Activated CD4-positive, alpha-beta T cell treated with anti-CD3 and anti-CD28 coated beads, Interleukin-2, amount 50 U/mL, for 4 hours (primary cell): ENCODE measurements at places on chromosomes 3 and 15.

- DNase-seq, result no peak
These were observed 68.5 kb downstream of the SLC7A14 start for GRCh38 chr3:170517242-170517945.

DNA sequence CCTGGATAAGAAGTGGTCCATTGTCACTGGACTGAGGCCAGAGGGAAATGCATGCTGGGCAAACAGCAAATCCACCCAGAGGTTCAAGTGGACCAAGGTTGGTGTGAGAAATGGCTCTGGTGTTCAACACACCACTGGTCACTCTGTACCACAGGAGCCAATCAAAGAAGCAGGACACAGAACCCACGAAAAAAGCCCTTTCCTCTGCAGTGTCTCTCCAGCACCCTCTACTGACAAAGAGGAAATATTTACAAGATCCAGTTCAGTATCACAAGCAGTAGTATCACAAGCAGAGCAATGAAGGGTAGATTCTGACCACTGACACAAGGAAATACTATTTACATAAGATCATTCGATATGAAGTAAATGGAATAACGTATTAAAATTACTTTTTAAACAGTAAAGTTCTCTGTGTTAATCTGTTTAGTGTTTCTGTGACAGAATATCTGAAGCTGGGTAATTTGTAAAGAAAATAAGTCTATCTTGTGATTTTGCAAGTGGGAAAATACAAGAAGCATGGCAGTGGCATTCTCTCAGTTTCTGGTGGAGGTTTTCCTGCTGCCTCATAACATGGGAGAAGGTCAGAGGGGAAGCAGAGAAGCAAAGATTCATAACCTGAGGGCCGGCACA, 390.7 kb downstream of the EFHB start:
- no peak for DNase-seq

DNA sequence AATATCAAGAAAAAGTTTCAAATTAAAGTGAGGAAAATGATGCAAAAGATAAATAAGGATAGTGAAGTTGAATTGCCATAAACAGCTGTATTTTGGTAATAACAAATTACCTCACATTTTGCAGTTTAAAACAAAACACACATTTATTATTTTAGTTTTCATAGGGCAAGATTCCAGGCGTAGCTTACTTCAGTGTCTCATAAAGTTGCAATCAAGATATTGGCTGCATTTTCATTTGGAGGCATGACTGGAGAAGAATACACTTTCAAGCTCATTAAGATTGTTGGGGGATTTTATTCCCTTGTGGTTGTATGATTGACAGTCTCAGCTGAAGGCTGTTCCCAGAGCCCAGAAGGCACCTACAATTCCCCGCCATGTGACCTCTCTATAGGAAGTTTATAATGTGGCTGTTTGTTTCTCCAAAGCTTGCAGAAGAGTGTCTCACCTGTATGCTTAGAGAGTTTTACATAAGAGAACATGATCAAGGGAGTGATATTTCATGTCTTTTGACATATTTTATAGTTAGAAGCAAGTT, 151.4 kb downstream of the OTOL1 start:
- no peak for DNase-seq

- no peak for DNase-seq
These were observed 3.2 kb downstream of the PTPRG start for GRCh38 chr3:61564395-61565059.

- DNase-seq, result no peak
These were observed 770.6 kb upstream of the CFAP20DC start for GRCh38 chr3:59820352-59820934.

DNA sequence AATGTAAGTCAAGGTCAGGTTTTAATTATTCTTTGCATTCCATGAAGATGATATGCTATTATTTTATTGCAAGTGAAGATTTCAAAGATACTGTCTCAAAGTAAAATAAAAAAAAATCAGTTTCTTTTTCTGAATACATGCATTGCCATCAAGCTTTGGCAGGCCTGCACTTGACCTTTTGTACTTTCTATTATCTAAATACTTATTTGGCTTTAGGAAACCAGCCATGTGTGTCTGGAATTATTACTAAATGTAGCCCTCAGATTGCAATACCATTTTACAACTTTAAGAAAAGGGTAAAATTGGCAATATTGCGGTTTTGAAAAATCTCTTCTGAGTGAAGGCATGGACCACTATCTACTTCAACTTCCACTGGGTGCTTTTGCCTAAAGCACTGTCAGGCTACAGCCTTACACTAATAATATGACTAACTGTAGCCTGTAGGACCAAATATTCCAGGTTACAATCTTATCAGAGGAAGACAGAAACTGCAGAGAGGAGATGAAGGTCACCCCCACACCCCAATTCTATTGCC, 349.4 kb upstream of the DCBLD2 start:
- no peak for DNase-seq

DNA sequence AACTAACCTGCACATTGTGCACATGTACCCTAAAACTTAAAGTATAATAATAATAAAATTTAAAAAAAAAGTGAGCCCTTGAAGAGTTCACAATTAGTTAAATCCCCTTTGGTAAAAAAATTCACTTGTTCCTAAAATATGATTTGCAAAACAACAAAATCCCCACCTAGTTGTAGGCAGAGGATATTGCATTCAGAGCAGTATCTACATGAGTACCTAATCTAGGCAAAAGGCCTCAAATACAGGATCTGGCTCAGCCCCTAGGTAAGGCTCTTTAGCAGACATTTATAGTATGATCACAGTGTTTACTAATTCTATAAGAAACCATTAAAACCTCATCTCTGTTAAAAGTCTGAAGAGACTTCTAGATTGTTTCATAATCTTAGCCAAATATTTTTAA, 89.3 kb upstream of the CCDC80 start:
- DNase-seq, result no peak

DNA sequence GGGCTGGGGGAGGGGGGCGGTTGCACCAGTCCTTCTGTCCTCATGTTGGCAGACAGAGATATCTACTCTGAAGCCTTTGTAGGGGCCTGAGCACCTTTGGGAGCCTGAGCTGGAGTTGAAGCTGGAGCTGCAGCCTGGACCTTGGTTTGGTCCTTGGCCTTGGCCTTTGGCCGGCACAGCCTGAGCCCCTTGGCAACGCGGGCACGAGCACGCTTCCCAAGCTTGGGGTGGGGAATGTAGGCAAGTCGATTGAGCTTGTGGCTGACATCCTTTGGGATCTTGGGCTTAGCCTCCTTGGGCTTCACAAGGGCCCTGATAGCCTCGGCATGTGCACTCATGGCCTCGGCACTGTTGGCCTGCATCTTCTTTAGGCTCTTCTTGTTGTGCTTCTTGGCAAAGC, 8.1 kb upstream of the ST6GAL1 start:
- no peak for DNase-seq

DNA sequence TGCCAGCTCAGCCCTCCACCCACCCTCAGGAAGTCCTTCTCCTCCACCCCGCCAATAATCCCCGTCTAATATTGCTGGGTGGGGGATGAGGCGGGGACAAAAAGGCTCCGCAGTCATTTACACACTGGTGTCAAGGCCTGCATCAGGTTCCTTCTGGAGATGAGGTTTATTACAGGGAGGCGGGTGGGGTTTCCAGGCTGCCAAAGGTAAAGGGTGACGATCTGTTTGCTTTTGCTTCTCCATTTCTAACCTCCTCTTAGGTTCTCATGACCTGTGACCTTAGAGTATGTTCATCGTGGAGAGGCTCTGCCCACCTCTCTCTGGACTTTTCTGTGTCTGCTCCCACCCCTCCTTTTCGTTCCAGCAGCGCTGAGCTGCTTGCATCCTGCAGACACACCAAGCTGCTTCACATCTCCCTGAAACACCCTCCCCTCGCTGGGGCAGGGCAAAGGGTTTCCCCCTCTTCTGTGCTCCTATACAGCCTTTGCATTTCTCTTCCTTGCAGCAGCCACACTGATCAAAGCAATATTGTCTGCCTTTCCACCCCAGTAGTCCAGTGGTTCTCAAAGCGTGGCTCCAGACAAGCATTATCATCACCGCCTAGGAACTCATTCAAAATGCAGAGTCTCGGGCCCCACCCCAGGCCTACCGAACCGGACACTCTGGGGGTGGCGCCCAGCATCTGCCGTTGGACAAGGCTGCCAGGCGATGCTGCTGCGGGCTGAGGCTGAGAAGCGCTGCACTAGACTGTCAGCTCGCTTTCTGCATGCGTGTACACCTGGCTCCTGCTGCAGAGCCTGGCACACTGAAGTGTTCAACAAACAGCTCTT, 26.6 kb downstream of the CA12 start:
- DNase-seq, result no peak

DNA sequence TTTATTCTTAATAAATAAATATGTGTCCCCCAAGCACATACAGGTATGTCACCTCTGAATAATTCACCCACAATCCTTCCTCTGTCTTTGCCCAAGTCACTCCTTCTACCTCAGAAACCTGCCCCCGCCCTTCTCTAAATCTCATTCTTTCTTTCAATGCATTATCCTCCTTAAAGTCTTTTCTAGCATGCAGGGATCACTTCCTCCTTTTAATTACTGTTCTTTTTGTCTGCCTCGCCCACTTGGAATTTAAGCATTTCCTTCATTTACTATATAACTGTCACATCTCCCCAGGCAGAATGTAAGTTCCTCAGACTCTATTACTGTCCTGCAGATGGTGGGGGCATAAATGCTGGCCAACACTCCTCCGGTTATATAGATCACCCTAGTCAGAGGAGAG, 7.8 kb downstream of the CCDC80 start:
- DNase-seq, result no peak

- DNase-seq, result no peak
These were observed 81.9 kb downstream of the PPARG start for GRCh38 chr3:12370758-12371157.

- DNase-seq, result no peak
These were observed 12.8 kb upstream of the ARRDC4 start for GRCh38 chr15:97947465-97948260.

GRCh38 chr15:74274470-74275038, 38.4 kb downstream of the CCDC33 start:
- no peak for DNase-seq

- no peak for DNase-seq
These were observed 457.4 kb downstream of the SHQ1 start for GRCh38 chr3:72390841-72391240.

DNA sequence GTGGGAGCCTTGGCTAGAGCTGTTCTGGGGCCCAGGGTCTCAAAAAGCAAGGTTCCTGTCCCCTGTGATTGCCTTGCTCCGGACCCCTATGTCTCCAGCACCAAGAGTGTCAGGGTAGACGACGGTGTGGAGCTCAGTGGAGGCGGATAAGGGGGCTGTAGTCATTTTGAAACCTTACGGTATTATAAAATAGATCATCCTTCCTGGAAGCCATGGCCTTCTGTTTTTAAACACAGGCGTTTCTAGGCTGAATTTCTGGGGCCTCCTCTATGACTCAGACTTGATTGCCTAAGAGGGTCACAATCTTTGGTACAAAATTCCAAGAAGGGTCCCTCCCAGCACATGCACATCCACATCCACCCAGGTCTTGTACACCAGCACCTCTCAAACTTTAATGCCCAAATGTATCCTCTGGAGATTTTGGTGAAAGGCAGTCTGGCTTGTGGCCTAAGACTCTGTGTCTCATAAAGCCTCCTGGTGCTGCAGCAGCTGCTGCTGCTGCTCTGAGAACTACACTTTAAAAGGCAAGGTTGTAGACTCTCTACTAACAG, 70.5 kb upstream of the XCR1 start:
- DNase-seq, result no peak

DNA sequence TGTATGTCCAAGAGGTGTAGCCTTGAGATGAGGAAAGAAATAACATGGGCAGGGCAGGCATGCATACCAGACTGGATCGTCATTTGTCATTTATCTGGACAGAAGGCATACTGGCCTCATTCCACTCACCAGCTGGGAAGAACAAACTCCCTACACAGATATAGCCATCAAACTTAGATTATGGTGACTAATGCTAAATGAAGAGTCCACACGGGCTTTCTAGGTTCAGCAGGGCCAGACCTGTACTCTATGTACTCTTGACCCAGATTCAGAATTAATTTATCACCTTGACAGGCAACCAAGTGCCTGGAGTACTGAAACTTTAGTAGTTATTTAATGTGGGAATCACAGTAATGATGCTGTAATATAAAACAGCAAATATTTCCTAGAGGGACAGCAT, 164.3 kb upstream of the IL12A start:
- DNase-seq, result no peak

DNA sequence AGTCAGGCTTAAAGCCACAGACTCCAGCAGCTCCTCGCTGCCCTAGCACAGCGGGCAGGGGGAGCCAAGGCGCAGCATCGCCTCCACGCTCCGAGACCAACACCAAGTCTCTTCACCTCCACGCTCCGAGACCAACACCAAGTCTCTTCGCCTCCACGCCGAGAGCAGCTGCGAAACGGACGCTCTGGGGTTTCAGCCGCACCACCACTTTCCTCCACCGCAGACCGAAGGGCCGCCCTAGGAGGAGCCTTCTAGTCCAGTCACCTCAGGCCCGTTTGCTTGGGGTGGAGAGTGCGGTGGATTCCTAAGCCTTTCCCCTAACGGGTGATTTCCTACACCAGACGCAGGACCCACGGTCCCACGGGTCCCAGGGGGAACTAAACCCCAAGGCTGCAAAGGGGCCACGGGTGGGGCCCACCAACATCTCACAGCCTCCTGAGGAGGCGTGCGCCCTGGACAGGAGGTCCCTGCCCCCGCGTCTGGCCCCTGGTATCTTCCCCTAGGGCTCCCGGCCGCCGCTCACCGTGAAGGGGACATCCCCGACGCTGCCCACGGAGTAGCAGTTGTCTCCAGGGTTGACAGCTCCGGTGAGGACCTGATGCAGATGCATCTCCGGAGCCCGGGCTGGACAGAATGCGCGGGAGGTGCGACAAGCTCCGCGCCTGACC, 501 bp downstream of the DMXL2 start:
- DNase-seq, result no peak

DNA sequence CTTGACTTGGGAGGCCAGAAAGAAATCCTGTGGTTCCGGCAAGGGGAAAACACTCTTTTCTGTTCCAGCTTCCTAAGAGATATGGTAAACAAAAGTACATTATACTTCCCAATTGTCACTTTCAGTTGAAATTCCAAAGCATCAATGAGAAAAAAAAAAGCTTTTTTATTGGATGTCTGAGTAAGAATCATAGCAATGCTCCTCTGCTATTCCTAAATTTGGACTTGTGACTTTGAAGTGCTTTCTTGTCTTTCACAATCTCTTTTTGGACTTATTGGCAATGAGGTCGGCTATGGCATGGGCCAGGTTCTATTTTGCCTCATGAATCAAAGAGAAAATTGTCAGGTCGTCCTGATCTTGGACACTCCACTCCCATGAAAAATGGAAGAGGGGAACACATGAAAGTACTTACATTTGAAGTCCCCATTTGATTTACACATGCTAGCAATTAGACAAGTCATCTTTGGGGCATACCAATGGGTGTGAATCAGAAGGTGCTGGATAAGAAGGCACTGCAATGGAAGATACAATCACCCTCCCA, 170.5 kb downstream of the GREM1 start:
- DNase-seq, result no peak

DNA sequence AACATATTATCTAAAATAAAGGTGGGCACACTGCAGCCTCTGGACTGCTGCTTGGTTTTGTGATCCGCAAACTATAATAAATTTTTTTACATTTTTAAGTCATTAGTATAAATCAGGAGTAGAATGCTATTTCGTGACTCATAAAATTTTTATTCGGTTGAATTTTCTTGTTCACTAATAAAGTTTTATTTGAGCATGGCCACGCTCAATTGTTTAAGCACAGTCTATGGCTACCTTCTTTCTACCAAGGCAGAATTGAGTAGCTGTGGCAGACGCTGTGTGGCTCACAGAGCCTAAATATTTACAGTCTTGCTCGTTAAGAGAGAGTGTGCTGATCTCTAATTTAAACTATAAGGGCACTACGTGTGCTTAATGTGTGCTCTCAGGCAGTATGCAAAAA, 28.9 kb downstream of the ROBO2 start:
- DNase-seq, result no peak

GRCh38 chr3:128402319-128402718, 64.4 kb downstream of the DNAJB8 start:
- DNase-seq, result no peak

GRCh38 chr15:44250566-44251205, 37.8 kb upstream of the GOLM2 start:
- no peak for DNase-seq
